ENCODE measurements at places on chromosomes 5 and 9.

- no peak for DNase-seq
Observed at GRCh38 chr5:128877476-128877875, 87.8 kb upstream of the SLC27A6 start.

- DNase-seq, result no peak
Observed at GRCh38 chr9:101342595-101342994, 42.2 kb downstream of the BAAT start.

- no peak for DNase-seq
Observed at GRCh38 chr5:172302047-172302710, 18.6 kb upstream of the UBTD2 start.

DNA sequence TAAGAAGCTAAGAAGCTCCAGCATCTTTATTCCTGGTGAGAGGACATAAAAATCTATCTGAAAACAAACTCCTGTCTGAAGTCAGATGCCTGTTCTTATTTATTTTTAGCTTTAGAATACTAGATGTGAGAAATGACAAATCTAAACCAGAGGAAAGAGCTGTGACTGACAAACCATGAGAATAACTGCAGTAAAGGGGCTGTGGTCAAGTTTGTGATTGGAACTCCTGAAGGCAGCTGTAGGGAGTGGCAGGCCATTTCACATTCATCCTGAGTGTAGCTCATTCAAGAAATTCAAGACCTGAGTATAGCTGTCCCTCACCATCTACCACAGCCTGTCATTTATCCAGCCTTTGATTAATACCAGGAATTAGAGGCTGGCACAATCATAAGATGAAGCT, 718.8 kb downstream of the BRINP1 start:
- DNase-seq, result no peak

DNA sequence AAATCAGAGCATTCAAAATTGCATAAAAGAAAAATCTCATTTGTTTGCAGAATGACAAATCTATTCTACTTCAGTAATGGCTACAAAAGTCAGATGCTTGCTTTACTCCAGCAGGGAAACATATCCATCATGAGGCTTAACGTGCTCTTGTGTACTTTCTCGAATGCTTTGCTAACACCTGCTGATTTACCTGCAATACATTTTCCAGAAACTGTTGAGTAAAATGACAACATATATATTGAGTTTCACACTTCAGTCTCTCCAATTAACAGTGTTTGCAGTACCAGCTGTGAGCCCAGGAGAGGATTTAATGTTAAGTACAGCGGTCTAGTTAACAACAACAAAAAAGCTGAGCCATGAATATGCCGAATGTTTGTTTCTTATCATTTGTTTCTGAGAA, 391.5 kb upstream of the SMC2 start:
- DNase-seq, result no peak

DNA sequence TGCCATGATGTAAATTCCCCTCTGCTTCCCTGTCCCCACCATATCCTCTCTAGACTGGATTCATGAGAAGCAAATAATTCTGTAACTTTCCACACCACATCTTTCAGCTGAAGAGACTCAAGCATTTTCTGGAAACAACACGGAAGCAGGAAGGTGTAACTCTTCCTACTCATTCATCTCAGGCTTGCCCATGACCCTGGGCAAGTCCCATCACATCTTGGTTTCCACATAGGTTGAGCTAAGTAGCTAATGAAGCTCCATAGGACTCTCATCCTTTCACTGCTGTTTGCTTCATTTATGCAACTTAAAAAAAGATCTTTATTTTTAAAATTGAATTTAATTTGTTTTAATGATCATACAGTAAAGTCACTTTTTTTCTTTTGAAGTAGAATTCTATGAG, 32.7 kb upstream of the STARD4 start:
- DNase-seq, result no peak

DNA sequence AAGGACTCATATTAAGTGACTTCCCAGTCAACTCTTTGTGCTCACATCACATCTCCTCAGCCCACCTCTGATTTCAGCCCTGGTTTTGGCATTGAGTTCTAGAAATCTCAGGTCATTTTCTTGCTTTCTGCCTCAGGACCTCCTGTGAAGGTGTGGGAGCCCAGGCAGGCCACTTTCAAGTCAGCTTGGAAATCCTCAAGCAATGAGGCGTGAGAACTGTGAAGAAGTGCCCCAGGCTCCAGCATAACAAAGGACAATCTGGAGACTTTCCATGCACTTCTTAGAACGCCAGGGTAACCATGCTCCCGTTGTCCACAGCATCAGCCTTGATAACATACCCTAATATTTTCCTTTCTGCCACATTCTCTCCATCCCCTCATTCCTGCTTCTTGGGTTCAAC, 131.2 kb upstream of the MAP3K1 start:
- DNase-seq, result no peak

GRCh38 chr5:124602925-124603650, 143.4 kb downstream of the ZNF608 start:
- no peak for DNase-seq

GRCh38 chr5:152736906-152737305, 331.8 kb upstream of the NMUR2 start:
- DNase-seq, result no peak

- peak; percentile 2 for DNase-seq
Observed at GRCh38 chr5:5572010-5572865, 149.8 kb downstream of the ICE1 start.

DNA sequence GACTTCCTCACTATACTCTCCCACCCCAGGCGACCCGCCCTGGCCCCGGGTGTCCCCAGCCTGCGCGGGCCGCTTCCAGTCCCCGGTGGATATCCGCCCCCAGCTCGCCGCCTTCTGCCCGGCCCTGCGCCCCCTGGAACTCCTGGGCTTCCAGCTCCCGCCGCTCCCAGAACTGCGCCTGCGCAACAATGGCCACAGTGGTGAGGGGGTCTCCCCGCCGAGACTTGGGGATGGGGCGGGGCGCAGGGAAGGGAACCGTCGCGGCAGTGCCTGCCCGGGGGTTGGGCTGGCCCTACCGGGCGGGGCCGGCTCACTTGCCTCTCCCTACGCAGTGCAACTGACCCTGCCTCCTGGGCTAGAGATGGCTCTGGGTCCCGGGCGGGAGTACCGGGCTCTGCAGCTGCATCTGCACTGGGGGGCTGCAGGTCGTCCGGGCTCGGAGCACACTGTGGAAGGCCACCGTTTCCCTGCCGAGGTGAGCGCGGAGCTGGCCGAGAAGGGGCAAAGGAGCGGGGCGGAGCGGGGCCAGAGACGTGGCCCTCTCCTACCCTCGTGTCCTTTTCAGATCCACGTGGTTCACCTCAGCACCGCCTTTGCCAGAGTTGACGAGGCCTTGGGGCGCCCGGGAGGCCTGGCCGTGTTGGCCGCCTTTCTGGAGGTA, 2.1 kb downstream of the CA9 start:
- no peak for DNase-seq

DNA sequence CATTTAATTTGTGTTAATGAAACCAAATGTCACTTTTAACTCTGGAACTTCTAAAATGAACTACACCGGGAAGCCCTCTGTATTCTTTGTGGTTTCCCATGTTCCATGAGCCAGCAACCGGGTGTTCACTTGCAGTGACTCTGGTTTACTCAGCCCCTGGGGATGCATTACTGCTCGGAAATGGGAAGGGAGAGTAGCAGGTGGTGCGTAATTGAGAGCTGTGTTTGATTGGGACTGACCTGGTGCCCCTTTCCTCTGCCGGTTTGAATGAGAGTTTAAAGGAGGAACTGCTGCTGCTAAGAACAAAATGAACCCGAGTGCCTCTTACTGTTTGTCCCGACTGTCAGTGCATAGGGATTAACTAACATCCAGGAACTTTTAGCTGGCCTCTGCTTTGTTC, 100.1 kb upstream of the DHFR start:
- DNase-seq, result peak; percentile 8

- no peak for DNase-seq
Observed at GRCh38 chr9:11318946-11319345, 706.1 kb upstream of the PTPRD start.

GRCh38 chr5:6365977-6366590, 12.3 kb downstream of the MED10 start:
- DNase-seq, result no peak

- DNase-seq, result no peak
Observed at GRCh38 chr5:98455665-98456064, 317.8 kb upstream of the RGMB start.

- DNase-seq, result no peak
Observed at GRCh38 chr9:93536874-93537273, 39.5 kb upstream of the PHF2 start.

GRCh38 chr5:136424835-136425584, 59.7 kb upstream of the TRPC7 start:
- DNase-seq, result no peak

- DNase-seq, result no peak
Observed at GRCh38 chr5:142156839-142157463, 48.4 kb downstream of the NDFIP1 start.

- no peak for DNase-seq
Observed at GRCh38 chr5:432928-433791, 9.8 kb upstream of the EXOC3 start.

- DNase-seq, result no peak
Observed at GRCh38 chr5:166618526-166618925, 1672.9 kb upstream of the WWC1 start.

GRCh38 chr5:77935506-77936364, 159.6 kb upstream of the TBCA start:
- DNase-seq, result no peak

- no peak for DNase-seq
Observed at GRCh38 chr5:36902353-36902752, 25.8 kb downstream of the NIPBL start.

DNA sequence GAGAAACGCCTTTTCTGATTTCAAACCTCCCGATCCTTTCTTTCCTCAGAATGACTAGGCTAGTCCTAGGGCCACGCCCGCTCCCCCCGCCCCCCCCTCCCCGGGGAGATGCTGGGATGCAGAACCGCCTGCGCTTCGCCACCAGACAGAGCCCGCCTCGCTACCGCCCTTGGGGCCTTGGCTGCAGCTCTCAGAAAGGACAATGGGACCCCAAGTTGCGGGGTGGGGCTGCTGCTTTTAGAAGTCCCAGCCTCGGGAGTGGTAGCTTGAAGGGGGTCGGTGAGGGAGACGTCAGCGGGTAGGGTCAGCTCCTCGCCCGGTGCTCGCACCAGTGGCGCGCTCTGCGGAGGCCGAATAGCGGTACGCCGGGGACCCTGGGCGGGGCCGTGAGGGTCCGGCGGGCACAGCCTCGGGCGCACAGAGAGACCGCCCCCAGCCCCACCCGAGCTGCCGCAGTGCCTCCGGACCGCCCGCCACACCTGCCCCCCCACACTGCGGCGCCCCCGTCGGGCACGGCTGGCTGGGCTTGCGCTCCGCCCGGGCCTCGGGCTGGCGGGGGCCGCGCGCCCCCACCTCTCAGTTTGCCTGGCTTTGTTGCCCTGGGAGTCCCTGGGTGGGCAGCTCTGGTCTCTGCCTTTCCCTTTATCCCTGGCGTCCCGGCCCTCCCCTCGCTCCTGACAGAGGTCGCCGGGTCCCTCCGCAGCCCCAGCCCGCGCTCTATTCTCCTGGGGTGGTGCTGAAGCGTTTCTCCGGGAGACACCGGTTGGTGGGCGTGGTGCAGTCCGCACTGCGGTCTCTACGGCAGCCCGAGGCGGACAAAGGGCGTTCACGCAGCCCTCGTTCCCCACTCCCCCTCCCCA, 1.2 kb downstream of the MAP1B start:
- no peak for DNase-seq
